Stomach (tissue), 19 donors: ENCODE measurements at places on chromosomes 6 and 20.

DNA sequence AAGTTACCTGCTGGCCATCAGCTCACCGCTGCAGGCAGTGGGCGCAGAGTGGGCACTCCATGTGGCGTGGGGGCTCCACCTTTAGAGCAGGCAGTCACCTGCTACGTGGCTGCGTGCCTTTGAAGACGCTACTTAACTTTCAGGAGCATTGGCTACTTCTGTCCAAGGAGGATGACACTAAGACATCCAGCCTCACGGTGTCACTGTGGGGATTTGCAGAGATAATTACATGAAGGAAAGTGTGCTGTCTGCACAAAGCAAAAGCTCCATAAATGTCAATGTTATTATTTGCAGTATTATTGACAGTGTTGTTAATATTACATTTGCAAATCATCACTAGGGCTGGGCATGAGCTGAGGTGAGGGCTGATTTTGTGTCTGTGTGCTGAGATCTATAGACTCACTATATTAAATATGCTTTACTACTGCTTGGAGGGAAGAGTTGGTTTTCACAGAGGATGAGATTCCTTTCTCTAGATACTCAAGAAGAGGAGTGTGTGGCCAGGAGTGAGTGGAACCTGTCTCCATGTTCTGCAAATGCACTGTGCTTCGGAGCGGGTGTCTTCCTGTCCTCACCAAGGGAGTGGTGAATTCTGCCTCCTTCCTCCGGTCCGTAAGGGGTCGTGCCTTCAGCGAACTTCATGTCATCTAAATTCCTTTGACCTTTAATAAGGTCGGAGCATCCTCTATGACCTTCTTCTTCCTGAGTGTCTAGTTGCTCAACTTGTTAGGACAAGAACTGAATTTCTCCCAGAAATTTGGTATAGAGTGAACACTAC is 165.8 kb upstream of the SYNDIG1 start:
- peak; percentile 20 for DNase-seq

DNA sequence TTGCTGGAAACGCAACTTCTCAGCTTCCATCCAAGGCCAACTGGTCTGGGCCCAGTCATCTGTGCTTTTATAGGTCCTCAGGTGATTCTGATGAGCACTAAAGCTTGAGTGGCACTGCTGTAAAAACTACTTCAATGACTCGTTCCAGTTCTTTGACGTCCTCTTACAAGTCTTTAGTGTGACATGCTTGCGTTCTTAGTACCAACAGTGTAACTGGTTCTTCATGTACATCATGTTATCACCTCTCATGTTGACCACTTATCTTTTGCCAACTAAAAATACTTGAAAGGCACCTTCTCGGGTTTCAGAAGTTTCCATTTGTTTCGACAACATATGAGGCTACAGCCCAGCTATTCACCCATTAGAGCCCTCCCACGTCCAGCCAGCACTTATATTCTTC is 468.9 kb downstream of the PRKN start:
- DNase-seq = no peak

- DNase-seq = no peak
Observed at GRCh38 chr6:45687570-45687969, 309.8 kb upstream of the SUPT3H start.

GRCh38 chr20:24795436-24795835 is 153.6 kb upstream of the CST7 start:
- DNase-seq = no peak

GRCh38 chr6:116575227-116575626 is 3.9 kb downstream of the RWDD1 start:
- no peak for DNase-seq

DNA sequence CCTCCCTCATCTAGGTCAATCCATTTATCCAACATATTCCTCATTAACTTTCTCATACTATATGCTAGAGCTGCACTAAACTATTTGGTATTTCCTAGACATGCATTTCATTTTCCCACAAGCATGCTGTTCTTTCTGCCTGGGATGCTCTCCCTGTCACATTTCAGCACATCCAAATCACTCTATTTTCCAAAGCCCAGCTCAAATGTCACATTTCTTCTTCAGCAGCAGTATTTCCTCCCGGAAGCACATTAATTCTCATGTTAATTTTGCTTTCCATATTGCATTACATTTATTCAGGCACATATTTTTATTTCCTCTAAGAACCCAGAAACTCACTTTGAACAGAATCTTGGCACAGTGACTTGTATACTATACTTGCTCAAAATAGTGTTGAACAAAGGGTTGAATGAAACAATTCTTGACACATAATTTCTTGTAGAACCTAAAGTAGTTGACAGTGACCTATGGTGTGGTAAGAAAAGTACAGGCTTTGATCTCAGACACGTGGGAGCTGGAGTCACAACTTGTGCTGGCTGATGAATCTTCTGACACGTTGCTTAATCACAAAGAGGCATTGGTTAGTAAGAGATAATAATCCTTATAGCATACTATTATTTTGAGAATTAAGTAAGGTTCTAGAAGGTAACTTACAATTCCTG is 30.8 kb upstream of the CD2AP start:
- no peak for DNase-seq

GRCh38 chr6:166935353-166935752 is 21.0 kb downstream of the RNASET2 start:
- DNase-seq = no peak

GRCh38 chr20:57698116-57698866 is 11.5 kb downstream of the PMEPA1 start:
- peak; percentile 40 for DNase-seq

DNA sequence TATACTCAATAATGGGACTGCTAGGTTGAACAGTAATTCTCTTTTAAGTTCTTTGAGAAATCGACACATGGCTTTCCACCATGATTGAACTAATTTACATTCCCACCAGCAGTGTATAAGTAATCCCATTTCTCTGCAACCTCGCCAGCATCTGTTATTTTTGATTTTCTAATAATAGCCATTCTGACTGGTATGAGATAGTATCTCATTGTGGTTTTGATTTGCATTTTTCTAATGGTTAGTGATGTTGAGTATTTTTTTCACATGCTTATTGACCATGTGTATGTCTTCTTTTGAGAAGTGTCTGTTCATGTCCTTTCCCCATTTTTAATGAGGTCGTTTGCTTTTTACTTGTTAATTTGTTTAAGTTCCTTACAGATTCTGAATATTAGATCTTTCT is 66.5 kb downstream of the STK4 start:
- DNase-seq = no peak

- DNase-seq = no peak
Observed at GRCh38 chr6:152859225-152859624, 108.6 kb downstream of the VIP start.

DNA sequence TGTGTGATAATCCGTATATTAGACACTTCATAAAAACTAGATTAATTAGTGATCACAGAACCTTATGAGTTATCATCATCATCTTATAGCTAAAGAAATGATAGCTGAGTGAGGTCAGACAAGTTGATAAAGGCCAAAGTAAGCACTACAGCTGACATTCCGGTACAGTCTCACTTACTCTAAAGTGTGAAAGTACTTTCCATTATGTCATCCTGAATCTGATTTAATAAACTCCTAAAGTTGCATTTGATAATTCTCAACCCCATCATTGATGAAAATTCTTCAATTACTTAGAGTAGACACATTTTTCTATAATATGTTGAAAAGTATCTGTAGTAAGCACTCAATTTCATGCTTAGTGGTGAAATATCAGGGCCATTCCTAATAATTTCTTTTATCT is 385.2 kb upstream of the CHD6 start:
- DNase-seq = no peak

- no peak for DNase-seq
Observed at GRCh38 chr6:33315793-33316602, 1.5 kb downstream of the ZBTB22 start.

DNA sequence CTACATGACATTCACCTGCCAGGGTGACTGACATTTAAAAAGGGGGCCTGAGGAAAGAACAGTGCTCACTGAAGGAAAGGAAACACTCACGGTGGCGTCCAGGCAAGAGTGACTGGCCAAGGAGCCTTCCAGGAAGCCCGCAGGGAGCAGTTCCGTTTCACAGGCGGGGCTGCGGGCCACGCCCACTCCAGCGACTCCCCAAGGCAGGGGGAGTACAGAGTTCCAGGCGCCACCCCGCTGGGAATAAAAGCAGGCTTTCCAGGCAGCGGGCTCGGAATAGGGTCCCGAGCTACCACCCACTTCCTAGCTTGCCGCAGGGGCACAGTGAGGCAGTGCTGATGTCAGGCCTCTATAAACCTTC is 34.2 kb downstream of the PKIG start:
- DNase-seq = peak; percentile 46

GRCh38 chr6:16240589-16241320 is 2.4 kb downstream of the GMPR start:
- no peak for DNase-seq

DNA sequence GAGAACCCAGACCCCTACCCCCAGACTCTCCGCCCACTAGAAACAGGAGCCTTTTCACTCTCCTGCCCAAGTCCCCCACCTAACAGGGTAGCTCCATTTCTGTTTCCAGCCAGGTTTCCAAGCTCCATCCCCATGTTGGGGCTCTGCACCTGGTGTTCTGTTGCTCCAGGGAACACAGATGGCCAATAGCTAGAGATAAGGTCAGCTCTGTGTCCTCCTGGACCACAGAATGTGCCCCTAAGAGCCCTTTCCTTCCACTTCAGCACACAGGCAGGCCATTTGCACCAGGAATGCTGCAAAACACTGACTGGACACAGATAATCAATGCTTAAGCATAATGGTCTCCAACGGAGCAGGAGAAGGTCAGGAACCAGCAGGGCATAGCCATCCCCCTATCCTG is 159.4 kb downstream of the QRSL1 start:
- DNase-seq = no peak

- DNase-seq = no peak
Observed at GRCh38 chr20:53215166-53215565, 243.0 kb downstream of the TSHZ2 start.

- peak; percentile 73 for DNase-seq
Observed at GRCh38 chr6:149248693-149249369, 68.7 kb upstream of the TAB2 start.

DNA sequence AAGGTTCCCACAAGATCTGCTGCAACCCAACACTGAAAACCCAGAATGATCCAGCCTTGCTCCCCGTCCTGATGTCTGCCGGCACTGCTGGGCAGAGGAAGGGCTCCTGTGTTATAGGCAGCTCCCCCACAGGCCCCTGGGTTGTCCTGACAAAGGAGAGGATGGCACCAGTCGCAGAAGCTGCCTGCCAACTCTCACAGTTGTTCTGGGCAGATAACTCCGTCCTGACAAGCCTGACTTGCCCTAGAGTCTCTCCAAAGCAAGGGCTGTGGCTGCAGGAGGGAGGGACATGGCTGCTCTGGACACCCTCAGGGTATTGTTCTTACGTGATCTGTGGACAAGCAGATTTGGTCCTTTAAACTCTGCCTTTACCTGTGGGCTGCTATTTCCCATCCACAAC is 243.8 kb downstream of the CDH26 start:
- DNase-seq = no peak

DNA sequence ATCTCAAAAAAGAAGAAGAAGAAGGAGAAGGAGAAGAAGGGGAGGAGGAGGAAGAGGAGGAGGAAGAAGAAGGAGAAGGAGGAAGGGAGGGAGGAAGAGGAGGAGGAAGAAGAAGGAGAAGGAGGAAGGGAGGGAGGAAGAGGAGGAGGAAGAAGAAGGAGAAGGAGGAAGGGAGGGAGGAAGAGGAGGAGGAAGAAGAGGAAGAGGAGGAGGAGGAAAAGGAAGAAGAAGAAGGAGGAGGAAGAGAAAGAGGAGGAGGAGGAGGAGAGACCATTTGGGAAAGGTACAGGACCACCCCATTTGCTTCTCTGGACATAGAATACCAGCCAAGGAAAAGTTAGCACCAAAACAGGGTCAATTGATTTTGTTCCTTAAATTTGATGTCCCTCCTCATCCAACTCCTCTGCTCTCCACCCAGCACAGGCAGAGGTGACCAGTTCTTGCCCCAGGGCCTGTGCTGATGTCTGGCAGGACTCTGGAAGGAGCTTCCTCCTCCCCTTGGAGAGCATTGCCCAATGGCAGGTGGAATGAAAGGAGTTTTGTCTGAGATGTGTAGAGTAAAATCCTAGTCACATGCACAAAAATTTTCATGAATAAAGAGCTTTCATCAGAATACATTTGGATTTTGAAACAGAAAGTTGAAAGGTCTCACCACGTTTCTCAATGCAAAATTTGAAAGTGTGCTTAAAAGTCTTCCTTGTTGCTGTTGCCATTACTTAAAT is 182.9 kb downstream of the LY86 start:
- no peak for DNase-seq

DNA sequence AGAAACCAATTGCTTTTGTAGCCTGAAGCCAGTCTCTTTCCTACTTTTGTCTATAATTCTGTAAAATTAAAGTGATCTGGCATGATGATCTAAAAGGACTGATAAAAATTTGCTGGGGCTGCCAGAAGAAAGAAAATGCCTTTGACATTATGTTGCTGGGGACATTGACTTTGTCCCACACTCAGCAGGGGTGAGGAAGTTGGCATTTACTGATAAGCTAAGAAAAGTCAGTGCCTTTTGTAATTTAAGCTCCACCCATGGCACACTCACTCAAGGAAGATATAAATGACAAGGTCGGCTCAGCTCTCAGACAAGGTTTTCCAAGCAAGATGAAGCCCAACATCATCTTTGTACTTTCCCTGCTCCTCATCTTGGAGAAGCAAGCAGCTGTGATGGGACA is at the start of gene SEMG1:
Gene SEMG1, plus strand, starts transcription at position 309 of the 400 bp plus-strand sequence. Its CDS starts 21 bp downstream, at position 330.
- DNase-seq = no peak

GRCh38 chr6:146871611-146872425 is 273.0 kb downstream of the ADGB start:
- no peak for DNase-seq

GRCh38 chr20:60123652-60124051 is 165.4 kb downstream of the CDH26 start:
- DNase-seq = no peak

DNA sequence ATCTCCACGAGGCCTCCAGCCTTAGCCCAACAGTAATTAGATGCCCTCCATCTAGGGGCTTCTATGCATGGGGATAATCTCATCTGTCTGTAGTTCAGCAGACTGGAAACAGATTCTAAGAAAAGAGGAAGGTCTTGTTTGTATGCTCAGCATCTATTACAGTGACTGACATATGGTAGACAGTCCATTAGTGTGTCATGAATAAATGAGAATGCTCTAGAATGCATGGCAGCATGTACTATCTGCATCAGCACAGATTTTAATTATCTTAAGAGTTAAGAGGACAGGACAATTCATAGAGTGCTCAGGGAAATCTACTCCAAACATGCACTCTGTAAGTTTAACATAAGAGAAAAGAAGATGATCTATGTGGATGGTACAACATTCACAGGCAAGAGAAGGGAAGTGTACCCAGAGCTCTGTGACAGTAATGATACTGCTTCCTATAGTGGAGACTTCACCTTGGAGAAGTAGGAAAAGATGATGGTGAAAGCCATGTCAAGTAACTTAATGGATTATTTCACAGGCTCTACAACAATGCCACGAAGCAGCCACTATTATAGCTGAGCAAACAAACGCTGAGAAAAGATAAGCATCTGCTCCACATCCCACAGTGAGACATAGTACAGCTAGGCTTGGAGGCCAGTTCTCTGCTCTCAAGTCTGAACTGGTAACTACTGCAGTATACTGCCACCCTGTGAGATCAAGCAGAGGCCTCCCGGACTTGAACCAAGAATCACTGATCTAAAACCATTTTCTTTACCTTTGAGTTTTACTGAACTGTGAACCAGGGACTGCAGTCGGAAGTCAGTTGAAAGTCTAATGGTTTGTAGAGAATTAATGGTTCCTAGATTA is 309.2 kb upstream of the SPTLC3 start:
- DNase-seq = peak; percentile 34
